Central memory CD8-positive, alpha-beta T cell (primary cell): ENCODE measurements at places on chromosomes 6 and 20.

GRCh38 chr6:36204068-36204753 lies 7.7 kb downstream of the BRPF3 start:
- peak overlapping the region; percentile 80 for H3K27ac ChIP-seq
- peaks cover 66% of the 10 kb centered on the region for H3K4me1 ChIP-seq
- peak overlapping the region; percentile 65 for H3K4me3 ChIP-seq
- peak; percentile 68 for DNase-seq

- no peak for DNase-seq
- no peaks in the 10 kb centered on the region for H3K4me1 ChIP-seq
- H3K27ac ChIP-seq = no peak overlapping the region
- H3K36me3 ChIP-seq = no peaks in the 10 kb centered on the region
- no peak overlapping the region for H3K4me3 ChIP-seq
These were observed 176.6 kb upstream of the POU3F2 start for GRCh38 chr6:98657764-98658163.

- no peak overlapping the region for H3K4me3 ChIP-seq
- no peaks in the 10 kb centered on the region for H3K27me3 ChIP-seq
- no peak for DNase-seq
- H3K36me3 ChIP-seq = peaks cover 12% of the 10 kb centered on the region
These were observed 132.4 kb downstream of the DTNBP1 start for GRCh38 chr6:15530411-15530810.

GRCh38 chr6:31114541-31114878 lies at the start of gene PSORS1C1:
PSORS1C1 (plus strand) TSS chr6:31114800; CDS start chr6:31129633, 14,833 bp downstream.
- peaks cover 91% of the 10 kb centered on the region for H3K27me3 ChIP-seq
- no peaks in the 10 kb centered on the region for H3K4me1 ChIP-seq
- H3K27ac ChIP-seq = no peak within 1 kb of the TSS
- H3K36me3 ChIP-seq = no peaks in the 10 kb centered on the region
- DNase-seq = no peak
- no peak within 1 kb of the TSS for H3K4me3 ChIP-seq

DNA sequence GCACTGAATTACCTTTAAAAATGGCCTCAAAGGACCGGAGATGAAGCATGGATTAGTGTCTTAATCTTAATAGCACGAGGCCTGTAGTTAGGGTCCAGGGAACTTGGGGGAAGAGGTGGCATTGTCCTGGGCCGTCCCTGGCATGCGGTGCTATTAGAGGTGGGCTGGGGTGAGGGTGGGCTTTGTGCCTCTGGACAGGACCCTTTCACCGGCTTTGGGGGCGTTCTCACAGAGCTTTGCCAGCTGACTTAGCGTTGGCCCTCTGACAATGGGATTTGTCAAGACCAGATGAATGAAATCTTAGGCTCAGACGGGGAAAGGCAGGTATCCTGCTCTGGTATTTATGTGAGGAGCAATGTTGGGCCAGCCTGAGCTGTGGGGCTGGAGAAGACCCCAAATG lies 59.6 kb downstream of the ERMARD start:
- peaks cover 19% of the 10 kb centered on the region for H3K4me1 ChIP-seq
- no peak overlapping the region for H3K4me3 ChIP-seq
- no peak for DNase-seq

DNA sequence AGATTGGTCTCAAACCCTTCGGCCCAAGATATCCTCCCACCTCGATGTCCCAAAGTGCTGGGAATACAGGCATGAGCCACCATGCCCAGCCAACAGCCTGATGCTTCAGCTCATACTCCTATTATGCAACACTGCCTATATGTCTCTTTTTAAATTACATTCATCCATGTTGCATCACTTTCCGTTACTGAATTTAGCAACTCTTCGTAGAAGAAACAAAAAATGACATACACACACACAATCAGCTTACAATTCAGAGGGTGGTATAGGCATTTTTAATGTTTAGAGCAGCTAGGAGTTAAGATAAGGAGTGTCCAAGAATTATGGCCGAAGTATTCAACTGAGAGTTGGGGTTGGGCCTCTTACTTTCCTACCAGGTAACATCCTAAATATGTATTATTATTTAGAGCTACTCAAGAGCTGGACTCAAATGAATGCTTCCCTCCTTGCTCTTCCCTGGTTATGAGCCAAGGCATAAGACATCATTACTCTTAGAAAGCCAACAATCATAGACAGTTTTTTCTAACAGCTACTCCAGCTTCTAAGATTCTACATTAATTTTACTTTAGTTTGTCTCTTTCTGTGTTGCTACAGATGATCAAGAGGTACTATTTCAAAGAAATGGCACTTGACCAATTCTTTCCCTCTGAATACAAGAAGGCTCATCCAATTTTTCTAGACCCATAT lies 62.0 kb upstream of the BMP5 start:
- H3K4me3 ChIP-seq = no peak overlapping the region
- no peaks in the 10 kb centered on the region for H3K27me3 ChIP-seq
- H3K4me1 ChIP-seq = no peaks in the 10 kb centered on the region
- DNase-seq = no peak
- no peak overlapping the region for H3K27ac ChIP-seq
- H3K36me3 ChIP-seq = no peaks in the 10 kb centered on the region

DNA sequence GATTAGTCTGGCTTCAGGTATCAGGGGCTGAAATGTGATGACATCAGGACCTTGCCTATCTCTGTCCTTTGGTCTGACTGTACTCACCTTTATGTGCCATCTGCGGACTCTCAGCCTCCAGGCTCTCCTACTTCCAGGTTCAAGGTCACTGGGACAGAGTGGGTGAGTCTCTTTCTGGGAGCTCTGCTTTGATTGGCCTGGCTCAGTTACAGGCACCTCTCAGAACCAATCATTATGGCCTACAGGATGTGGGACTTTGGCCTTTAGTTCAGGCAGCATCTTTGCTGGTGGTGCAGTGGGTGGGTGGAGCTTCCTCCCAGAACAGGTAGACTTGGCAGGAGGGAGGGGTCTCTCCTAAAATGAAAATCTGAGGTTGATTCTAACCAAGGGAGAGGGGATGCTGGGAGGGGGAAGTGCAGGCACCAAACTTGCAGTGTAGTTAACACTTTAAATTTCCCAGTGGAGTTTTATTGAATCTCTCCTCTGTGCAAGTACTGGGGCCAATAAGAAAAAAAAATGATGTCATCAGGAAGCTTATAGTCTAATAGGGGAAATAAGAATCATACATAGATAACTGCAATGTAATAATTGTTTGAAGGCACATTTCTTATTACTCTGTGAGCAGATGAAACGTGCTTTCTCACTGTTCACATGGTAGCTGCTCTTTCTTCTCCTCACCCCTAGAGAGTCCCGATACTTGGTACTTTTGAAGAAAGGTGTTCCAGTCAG lies 53.4 kb downstream of the SLC24A3 start:
- H3K4me3 ChIP-seq = no peak overlapping the region
- no peaks in the 10 kb centered on the region for H3K4me1 ChIP-seq
- H3K27me3 ChIP-seq = no peaks in the 10 kb centered on the region
- no peak for DNase-seq

GRCh38 chr6:27101824-27102223 lies 145.7 kb upstream of the PRSS16 start:
- no peak overlapping the region for H3K27ac ChIP-seq
- H3K27me3 ChIP-seq = peaks cover 31% of the 10 kb centered on the region
- H3K4me1 ChIP-seq = peaks cover 9% of the 10 kb centered on the region
- H3K36me3 ChIP-seq = no peaks in the 10 kb centered on the region

DNA sequence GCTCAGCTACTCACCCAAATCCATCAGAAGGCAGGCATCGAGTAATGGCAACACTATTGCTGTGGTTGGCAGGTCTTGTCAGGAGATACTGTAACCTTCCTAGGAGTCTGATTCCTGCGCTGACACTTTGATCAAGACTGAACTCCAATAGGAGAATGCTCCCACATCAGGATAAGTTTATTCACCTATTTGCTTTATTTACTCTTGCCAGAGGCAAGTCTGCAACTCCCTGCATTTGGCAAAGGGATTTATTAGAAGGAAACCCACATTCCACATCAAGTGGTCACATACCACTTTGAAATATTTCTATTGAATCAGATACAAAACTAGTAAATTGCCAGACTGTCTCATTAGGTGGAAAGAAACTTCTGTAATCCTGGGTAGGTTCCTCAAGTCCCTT lies 43.5 kb downstream of the ZFAND3 start:
- H3K4me1 ChIP-seq = peaks cover 62% of the 10 kb centered on the region
- H3K36me3 ChIP-seq = peaks cover 4% of the 10 kb centered on the region
- no peak overlapping the region for H3K4me3 ChIP-seq
- no peaks in the 10 kb centered on the region for H3K27me3 ChIP-seq
- no peak for DNase-seq

- DNase-seq = no peak
- H3K4me3 ChIP-seq = no peak overlapping the region
- H3K27me3 ChIP-seq = no peaks in the 10 kb centered on the region
- H3K36me3 ChIP-seq = no peaks in the 10 kb centered on the region
- H3K27ac ChIP-seq = no peak overlapping the region
These were observed 113.4 kb upstream of the AKIRIN2 start for GRCh38 chr6:87815449-87815848.

DNA sequence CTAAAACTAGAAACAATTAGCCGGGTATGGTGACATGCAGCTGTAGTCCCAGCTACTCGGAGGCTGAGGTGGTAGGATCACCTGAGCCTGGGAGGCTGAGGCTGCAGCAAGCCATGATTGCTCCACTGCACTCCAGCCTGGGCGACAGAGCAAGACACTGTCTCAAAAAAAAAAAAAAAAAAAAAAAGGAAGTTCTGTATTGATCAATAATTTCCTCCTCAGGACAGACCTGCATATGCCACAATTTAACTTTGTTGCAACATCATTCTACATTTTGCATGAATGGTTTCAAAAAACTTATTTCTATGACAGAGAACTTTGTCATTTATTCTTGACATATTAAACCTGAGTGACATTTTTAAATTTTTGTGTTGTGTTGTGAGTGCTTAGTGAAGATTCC lies 5.5 kb downstream of the DNAJC5 start:
- no peak for DNase-seq
- no peak overlapping the region for H3K27ac ChIP-seq
- H3K4me1 ChIP-seq = peaks cover 53% of the 10 kb centered on the region
- H3K36me3 ChIP-seq = peaks cover 25% of the 10 kb centered on the region
- H3K4me3 ChIP-seq = no peak overlapping the region

GRCh38 chr6:141088171-141088570 lies 1044.6 kb upstream of the GJE1 start:
- no peaks in the 10 kb centered on the region for H3K4me1 ChIP-seq
- no peak overlapping the region for H3K27ac ChIP-seq
- H3K27me3 ChIP-seq = no peaks in the 10 kb centered on the region
- no peaks in the 10 kb centered on the region for H3K36me3 ChIP-seq

- no peaks in the 10 kb centered on the region for H3K36me3 ChIP-seq
- H3K4me1 ChIP-seq = no peaks in the 10 kb centered on the region
- H3K27ac ChIP-seq = no peak overlapping the region
These were observed 38.0 kb downstream of the KLHL31 start for GRCh38 chr6:53627391-53628218.

- H3K4me1 ChIP-seq = peaks cover 29% of the 10 kb centered on the region
- H3K27ac ChIP-seq = no peak overlapping the region
- H3K36me3 ChIP-seq = peaks cover 35% of the 10 kb centered on the region
- H3K27me3 ChIP-seq = no peaks in the 10 kb centered on the region
These were observed 29.7 kb upstream of the TMEM217 start for GRCh38 chr6:37287519-37288157.
